ENCODE measurements at places on chromosomes 13 and 19.
A peak's percentile ranks its signal among the peaks of the same experiment; 100 is the strongest.

- no peak for DNase-seq
Measured at GRCh38 chr19:41705393-41706174, 2.8 kb upstream of the CEACAM5 start.

DNA sequence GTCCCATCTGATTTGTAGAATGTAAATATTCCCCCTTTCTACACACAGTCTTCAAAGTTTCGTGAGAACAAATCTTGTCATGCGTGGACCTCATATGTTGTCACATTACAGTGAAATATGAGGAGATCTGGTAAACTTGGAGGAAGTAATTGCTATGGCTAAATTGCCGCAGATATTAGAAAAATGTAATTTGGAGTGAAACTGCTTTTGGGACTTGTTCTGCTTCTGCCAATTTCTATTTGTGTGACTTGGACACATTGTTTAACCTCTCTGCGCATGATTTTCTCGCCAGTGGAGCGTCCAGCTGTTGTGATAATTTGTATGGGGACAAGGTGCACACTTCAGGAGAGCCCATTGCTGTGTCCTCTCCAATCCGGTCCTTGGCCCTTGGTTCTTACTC lies 693.1 kb upstream of the SLC10A2 start:
- DNase-seq: no peak

DNA sequence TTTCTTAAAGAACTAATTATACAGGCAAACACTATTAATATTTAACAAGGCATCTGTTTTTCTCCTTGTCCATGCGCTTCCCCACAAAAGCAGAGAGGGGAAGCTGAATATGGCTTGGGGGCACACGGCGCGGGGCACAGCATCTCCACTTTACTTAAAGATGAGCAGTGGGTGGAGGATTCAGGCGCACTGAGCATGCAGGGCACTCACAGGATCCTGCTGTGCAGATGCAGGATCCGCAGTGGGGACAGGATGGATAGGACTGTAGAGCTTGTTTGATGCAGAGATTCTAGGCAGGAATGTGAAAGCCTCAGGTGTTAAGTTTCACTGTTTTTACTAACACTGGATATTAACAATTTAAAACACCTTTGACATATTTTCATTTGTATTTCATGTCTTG lies 43.3 kb downstream of the ATP11A start:
- DNase-seq: no peak

DNA sequence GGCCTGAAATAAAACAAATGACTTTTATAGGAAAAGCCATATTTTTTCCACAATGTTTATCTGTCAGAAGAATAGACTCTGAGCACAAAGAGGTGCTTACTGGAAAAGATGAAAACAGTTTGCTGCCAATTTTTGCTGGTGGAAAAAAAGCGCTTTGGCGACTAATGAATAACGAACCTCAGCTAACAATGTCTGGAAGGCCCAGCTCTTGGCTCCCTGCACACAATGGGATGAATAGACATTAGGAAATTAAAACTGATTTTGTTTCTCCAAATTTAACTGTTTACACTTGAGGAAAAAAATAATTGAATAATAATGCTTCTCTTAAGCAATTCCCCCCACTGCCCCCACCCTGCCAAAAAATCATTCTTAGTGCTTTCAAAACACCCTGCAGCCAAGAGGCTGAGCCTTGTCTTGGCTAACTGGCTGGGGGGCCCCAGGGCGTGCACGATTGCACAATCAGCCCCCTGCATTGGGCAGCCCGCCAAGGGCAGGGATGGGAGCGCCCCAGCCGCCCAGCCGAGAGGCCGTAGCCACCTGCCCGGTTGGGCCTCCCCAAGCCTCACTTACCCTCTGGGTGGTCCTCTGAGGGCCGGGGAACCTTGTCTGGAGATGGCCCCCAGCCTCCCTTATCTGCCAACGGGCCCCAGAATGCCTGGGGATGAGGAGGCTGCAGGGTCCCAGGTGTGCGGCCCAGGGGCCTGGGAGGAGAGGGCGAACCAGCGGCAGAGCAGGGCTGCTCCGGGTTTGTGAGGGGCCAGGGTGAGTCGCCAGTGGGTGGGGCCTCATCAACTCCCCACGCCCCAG lies 16.8 kb downstream of the CEBPG start:
- DNase-seq: no peak

GRCh38 chr13:73782450-73783449 lies 351.5 kb downstream of the KLF12 start:
- DNase-seq: no peak

- DNase-seq: no peak
Measured at GRCh38 chr19:18254546-18255503, 19.4 kb downstream of the IQCN start.

GRCh38 chr13:32639502-32640105 lies 53.4 kb downstream of the PDS5B start:
- no peak for DNase-seq

DNA sequence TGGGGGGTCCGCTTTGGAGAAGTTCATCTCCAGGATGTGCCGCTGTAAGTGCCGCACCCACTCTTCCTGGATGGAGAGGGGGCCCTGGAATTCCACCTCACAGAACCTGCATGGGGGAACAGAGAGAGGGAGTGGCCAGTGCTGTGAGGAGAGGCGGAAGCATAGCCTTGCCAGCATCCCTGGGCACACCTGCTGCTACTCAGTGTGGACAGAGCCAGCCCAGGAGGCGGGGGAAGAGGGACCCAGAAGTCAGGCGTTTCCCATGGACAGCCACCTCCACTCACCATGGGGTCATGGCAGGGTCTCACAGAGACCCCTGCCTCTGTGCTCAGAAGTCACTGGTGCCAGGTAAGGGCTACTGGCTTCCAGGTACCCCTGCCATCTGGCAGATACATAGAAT lies 4.3 kb upstream of the AKAP8L start:
- DNase-seq: no peak

- no peak for DNase-seq
Measured at GRCh38 chr13:37118016-37118415, 12.6 kb upstream of the CSNK1A1L start.

GRCh38 chr19:49624967-49625910 lies 14.7 kb downstream of the RRAS start:
- DNase-seq: no peak

DNA sequence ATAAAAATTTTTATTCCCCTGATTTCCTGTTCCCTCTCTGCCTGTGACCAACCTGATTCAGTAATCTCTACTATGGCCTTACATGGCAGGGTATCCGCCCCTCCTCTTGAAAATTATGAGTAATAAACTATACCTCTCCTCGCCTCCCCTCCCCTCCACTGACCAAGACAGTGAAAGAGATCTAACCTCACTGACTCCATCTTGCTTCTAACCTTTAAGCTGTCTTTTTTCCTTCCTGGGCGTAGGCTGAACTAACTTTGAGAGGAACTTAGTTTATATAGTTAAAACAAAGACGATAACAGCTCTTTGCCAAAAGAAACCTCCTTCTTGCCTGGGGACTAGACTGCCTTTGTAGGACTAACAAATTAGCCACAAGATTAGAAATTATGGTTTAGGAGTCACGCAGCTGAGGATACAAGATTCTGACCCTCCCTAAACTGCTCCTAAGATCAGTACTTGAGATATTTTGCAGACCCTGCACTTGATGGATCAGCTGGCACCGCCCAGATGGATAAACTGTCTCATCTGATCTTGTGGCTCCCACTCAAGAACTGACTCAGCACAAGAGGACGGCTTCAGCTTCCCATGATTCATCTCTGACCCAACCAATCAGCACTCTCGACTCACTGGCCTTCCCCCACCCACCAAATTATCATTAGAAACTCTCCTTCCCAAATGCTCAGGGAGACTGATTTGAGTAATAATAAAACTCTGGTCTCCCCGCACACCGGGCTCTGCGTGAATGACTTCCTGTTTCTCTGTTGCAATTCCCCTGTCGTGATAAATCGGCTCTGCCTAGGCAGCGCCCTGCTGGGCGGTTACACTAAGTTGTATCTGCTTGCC lies 187.1 kb downstream of the TDRD3 start:
- DNase-seq: peak; percentile 65

DNA sequence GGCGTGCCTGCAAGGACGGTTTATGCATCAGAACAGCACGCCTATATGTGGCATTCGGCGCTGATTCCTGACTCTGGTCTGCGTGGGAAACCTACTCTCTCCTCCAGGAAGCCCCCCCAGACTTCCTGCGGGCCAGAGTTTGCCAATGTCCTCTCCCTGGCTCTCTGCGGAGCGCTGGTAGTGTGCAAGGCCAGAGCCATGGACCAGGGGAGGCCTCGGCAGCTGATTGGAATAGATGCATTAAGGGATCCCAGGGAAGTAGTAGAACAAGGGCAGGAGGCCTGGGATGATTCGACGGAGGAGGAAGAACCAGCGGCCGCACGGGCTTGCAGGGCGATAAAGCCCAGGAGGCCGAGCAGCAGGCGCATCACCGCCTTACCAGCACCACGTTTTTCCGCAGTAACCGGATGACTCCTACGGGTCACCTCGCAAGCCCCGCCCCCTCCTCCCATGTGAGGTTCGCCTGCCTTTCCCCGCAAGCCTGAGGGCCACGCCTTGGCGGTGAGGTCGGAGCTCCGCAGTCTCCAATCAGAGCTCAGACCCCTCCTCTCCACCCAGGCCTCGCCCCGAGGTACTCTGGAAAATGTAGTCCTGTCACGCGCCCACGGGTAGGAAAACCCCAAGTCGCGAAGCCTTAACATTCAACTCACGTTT lies 5.0 kb downstream of the CLEC11A start:
- DNase-seq: no peak

GRCh38 chr13:74868049-74868448 lies 613.9 kb downstream of the TBC1D4 start:
- no peak for DNase-seq

GRCh38 chr19:17420475-17420924 lies 653 bp downstream of the MVB12A start:
- DNase-seq: no peak

- no peak for DNase-seq
Measured at GRCh38 chr13:53847502-53847901, 818.9 kb downstream of the OLFM4 start.

GRCh38 chr13:111343186-111343805 lies 22.9 kb downstream of the TEX29 start:
- DNase-seq: no peak

DNA sequence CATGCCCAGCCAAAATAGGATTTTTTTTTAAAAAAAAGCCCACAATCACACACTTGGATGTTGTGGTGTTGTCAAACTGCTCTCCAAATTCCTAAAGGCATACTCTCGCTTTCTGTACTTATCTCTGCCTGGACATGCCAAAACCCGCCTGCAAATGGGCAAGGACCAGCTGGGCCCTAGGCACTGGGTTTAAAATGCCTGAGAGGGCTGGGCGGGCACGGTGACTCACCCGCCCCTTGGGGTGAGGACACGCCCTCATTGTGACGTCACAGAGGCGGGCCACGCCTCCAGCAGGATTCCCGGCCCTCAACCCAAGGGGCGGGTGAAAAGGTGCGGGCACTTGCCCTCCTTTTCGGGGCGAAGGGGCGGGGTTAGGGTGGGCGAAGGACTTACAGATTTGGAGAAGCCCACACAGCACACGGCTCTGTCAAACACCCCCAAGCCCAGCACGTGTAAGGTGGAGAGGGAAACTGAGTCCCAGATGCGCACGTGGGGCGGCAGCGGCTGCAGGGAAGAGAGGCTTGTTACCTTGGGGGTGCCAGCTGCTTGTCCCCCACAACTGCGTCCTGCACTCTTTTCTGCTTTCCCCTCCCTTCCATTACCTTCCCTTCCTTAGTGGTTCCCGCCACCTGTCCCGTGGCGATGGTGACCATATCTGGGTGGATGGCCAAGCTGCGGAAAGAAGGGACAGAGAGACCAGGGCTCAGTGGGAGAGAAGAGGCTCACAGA lies 6.6 kb downstream of the EML2 start:
- peak; percentile 80 for DNase-seq

DNA sequence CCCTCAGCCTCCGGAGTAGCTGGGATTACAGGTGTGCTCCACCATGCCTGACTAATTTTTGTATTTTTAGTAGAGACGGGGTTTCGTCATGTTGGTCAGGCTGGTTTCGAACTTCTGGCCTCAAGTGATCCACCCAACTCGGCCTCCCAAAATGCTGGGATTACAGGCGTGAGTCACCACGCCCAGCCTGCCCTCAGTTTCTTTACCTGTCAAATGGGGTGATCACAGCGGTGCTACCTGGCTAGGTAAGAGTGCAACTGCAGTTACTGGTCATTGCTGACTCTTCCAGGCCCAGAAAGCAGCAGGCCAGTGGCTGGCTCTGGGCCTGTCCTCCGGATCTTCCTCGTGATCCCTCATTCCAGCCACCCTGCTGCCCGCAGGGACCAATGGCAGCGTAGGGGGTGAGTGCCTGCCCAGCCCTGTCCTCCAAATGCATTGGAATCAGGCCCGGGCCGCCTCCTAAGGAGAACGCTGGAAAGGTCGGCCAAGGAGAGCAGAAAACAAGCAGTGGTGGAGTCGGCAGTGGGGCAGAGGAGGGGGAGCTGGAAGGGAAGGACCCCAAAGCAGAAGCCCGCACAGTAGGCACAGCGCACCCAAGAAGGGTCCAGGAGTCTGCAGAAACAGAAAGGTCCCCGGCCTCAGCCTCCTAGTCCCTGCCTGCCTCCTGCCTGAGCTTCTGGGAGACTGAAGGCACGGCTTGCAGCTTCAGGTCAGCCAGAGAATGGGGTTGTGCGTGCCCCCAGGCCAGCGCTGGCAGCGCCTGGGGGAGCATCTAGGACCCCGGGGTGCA lies 1.8 kb upstream of the SLC27A1 start:
- no peak for DNase-seq

DNA sequence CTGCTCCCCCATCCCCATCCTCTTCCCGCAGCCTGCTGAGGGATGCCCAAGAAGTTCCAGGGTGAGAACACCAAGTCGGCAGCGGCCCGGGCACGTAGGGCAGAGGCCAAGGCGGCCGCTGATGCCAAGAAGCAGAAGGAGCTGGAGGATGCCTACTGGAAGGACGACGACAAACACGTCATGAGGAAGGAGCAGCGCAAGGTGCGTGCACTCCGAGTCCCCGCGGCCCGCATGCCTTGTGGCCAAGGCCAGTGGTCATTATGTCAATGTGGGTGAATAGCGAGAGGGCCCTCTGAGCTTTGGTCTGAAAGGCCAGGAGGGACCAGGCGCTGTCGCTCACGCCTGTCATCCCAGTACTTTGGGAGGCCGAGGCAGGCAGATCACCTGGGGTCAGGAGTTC lies 3.6 kb downstream of the CCDC124 start:
- DNase-seq: no peak

GRCh38 chr13:32031025-32031814 lies at the start of gene FRY:
TSS of gene FRY (plus strand) at chr13:32031774. CDS start at chr13:32031796, 22 bp downstream.
- DNase-seq: no peak

GRCh38 chr13:38875186-38875875 lies 115.3 kb downstream of the STOML3 start:
- no peak for DNase-seq

GRCh38 chr13:93217721-93218261 lies 8.8 kb upstream of the GPC6 start:
- DNase-seq: no peak

DNA sequence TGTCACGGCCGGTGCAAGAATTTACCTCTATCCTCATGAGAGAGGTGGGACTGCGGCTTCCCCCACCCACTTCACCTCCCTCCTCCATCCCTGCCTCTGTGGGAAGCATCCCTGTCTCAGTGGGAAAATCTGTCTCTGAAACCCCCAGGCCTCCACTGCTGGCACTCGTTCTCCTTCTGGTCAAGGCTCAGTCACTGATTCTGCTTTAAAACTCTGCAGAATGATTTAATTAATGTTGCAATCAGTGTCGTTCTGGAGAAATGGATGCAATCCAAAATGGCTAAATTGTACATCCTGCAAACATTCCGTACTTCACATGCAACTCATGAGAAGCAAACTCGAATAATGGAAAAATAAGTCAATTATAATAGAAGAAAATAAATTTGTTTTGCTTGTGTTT lies 5.6 kb downstream of the RASL11A start:
- peak; percentile 47 for DNase-seq

- no peak for DNase-seq
Measured at GRCh38 chr19:42051166-42052115, 18.6 kb downstream of the GRIK5 start.
